GM04504 (cell line): ENCODE measurements at places on chromosomes 5 and 9.

- peak; percentile 81 for DNase-seq
Measured at GRCh38 chr9:86766912-86767311, 180.4 kb downstream of the GAS1 start.

- no peak for DNase-seq
Measured at GRCh38 chr5:141001844-141002604, 35.7 kb downstream of the PCDHAC2 start.

DNA sequence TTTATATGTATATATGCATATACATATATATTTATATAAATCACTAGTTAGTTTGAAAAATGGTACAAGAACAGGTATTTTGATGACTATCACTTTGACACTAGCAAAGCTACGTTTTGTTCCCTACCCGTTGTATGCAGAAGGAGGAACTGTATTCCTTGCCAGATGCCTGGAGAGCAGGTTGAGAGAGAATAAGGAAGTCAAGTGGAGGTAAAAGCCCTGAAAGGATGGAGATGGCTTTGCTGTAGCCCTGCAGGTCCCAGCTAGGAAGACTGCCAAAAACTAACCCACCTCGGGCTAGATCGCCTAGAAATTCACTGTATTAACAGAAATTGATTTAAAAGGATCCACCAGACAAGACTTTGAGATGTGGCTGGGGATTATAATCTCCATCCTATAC, 229.3 kb downstream of the RFX3 start:
- no peak for DNase-seq

- no peak for DNase-seq
Measured at GRCh38 chr5:113686599-113686998, 173.1 kb downstream of the YTHDC2 start.

DNA sequence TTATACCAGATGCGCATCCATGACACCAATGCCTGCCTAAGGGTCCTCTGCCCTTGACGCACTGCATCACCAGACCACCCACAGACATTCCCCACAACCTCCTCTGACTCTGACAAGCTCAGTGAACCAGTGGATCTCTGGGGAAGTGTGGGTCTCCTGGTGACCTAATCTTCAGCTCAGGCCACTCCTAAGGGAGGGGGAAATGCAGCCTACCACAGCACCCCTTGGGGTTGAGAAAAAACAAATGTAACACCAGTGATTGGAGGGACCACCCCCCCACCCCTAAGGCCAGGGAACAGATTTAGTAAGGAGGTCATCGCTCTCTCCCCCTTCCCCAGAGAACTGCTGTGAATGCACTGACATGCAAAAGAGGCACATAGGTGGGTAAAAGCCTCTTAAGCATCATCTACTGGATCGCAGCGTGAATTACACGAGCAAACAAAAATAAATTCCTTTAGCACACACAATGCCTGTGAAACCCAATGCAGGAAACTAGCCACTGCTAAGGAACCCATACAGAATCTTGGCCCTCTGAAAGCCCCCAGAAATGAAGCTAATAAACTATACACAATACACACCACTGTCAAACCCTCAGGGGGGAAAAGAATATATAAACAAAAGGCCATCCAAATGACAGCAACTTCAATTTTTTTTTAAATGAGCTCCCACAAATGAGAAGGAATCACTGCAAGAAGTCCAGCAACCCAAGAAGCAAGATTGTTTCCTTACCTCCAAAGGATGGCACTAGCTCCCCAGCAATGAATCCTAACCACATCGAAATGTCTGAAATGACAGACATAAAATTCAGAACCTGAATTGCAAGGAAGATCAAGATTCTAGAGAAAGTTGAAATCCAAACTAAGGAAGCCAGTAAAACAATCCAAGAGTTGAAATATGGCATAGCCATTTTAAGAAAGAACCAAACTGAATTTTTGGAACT, 513.7 kb upstream of the PTGER4 start:
- DNase-seq: no peak

- DNase-seq: no peak
Measured at GRCh38 chr9:77731930-77732329, 83.8 kb upstream of the GNA14 start.

DNA sequence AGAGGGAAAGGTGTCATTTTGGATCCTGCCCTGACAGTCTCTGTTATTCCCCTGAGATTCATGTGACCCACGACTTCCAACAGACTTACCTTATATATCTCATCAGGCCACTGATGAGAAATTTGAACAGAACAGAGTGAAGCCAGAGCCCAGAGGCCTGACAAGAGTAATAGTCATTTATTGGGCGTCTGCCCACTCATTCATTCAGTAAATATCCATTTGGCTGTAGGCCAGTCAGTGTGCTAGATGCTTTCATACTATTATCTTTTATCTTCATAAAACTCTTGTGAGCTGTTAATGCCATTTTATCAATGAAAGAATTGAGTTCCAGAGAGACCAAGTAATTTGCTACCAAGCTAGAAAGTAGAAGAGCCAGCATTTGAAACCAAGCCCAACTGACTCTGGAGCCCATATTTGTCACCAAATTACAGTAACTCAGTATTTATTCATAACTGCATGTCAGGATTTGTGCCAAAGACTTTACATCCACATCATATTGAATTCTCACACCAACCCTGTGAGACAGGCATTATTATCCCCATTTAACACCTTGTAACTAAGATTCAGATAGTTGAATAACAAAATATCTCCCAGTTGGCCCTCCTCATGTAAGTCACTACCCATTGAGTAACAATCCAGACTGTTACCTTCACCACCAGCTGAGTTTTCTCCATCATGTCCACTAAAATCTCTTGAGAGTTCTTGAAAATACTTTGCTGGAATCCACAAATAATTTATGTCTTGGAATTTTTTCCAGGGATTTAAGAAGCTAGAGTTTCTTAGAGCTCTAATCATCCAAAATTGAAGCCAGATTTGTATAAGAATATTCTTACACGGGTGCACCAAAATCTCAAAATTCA, 2.5 kb downstream of the PTPDC1 start:
- peak; percentile 45 for DNase-seq

- no peak for DNase-seq
Measured at GRCh38 chr5:133235696-133236426, 184.0 kb downstream of the HSPA4 start.

- no peak for DNase-seq
Measured at GRCh38 chr5:166909040-166909439, 1382.4 kb upstream of the WWC1 start.

DNA sequence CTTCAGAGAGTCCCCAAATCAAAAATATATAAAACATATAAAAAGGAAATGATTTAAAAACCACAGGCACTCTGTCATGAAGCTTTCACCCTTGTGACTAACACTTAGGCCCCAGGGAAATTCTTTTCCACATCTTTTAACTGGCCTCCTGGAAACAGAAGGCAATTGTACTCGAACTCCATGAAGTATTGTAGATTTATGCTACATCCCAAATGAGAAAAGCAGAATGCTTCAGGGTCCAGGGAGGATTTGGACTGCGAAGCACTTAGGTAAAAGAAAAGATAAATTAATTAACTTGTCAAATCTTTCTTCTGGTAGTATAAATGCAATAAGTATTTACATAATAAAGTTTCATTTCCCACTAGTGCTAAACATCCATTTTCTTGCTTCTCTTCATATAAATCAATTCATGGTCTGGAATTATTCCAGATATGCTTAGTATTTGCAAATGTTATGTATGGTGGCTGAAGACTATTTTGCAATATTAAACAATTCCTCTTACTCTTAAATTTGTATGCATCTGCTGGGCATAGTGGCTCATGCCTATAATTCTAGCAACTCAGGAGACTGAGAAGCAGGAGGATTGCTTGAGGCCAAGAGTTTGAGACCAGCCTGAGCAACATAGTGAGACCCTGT, 64.9 kb upstream of the ELL2 start:
- peak; percentile 85 for DNase-seq

- no peak for DNase-seq
Measured at GRCh38 chr9:93884808-93885207, 70.3 kb downstream of the BARX1 start.

- no peak for DNase-seq
Measured at GRCh38 chr5:19519448-19519847, 468.6 kb downstream of the CDH18 start.

DNA sequence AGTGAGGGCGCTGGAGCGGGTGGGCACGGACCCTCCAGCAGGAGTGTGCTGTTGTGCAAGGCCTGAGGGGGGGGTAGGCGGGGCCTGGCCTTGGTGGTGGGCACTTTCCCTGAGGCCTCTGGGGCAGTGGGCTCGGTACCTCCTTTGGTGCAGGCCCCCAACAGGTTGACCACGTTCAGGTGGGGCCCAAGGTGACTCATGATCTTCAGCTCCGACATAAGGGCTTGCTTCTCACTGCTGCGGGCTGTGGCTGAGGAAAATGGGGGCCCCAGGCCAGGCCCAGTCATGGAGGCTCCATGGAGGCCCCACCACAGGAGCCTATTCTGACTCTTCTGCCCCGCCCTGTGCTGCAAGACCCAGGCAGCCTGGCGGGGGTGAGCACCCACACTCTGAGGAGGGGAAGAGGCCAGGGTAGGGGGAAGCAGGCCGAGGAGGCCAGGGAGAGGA, 31.5 kb downstream of the PDGFRB start:
- no peak for DNase-seq

- DNase-seq: no peak
Measured at GRCh38 chr9:8096091-8096490, 296.5 kb upstream of the DMAC1 start.

- DNase-seq: no peak
Measured at GRCh38 chr9:82665324-82665723, 397.6 kb downstream of the RASEF start.

GRCh38 chr5:76861612-76862011, 11.8 kb downstream of the S100Z start:
- no peak for DNase-seq

GRCh38 chr5:103148213-103148612, 28.1 kb downstream of the PPIP5K2 start:
- DNase-seq: no peak

DNA sequence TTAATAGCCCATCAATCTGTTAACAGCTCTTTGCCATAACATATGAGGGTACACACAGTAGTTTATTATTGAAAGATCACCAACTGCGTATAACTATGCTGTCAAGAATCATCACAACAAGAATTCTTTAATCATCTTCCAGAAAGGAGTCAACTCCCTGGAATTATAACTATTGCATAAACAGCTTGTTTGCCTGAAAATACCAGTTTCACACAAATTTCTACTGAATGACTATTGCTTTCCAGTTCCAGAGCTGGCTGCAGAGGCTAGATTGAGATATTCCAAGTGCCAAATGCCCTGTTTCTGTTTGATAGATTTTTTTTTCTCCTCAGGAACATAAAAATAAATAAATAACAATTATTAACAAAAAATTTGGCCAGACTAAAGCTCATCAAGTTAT, 444.7 kb downstream of the TLE1 start:
- DNase-seq: no peak

DNA sequence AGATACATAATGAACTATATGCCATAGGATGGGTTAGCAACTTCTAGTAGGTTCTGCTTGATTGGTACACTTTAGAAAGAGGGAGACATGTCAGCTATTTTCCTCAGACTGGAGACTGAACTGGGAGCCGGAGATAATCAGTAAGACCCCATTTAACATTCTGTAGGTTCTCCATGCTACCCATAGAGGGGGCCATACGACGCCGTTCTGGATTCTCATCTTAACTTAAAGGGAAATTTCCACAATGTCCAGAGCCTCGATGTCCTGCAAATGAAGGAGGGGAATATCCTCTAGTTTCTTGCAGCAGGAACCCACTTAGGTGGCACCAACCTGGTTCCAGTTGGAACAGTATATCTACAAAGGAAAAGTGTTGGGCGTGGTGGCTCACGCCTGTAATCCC, 22.3 kb upstream of the NPM1 start:
- no peak for DNase-seq

GRCh38 chr9:131503626-131504465, 1.1 kb downstream of the POMT1 start:
- no peak for DNase-seq

- no peak for DNase-seq
Measured at GRCh38 chr5:71910741-71911140, 191.7 kb downstream of the CARTPT start.

DNA sequence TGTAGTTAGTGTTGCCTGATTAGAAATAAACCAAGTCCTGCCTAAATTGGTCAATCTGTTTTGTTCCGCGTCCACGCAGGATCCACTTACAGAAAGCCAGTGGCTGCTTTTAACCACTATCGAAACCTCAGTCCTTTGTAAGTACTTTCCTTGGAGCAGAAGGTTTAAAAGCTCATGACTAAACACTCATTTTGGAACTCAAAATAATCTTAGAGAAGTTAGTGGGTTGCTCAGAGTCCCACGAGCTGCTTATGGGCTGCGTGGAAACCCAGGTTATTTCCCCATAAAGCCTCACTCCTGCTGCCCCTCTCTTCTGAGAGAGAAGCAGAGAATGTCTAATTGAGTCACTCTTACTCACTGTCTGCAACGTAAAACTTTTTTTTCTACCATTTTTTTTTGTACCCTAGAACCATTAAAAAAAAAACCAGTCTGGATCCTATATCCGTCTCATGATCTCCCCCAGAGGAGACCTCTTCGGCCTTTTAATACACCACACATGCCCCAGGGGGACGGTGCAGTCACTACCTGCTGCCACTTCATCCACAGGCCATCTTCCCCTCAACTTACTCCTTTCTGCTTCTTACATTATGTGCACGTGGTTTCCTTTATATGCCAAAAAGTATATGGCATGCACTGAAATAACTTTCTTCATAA, 7.6 kb downstream of the BASP1 start:
- no peak for DNase-seq

DNA sequence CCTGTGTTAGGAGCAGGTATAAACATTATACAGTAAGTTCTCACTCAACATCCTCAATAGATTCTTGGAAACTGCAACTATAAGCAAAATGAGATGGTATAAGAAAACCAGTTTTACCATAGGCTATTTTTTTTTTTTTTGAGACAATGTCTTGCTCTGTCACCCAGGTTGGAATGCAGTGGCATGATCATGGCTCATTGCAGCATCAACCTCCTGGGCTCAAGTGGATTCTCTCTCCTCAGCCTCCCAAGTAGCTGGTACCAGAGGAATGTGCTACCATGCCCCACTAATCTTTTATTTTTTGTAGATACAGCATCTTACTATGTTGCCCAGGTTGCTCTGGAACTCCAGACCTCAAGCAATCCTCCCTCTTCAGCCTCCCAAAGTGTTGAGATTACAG, 50.1 kb upstream of the ADRB2 start:
- no peak for DNase-seq

GRCh38 chr9:126519660-126520420, 93.9 kb upstream of the LMX1B start:
- DNase-seq: no peak
